ENCODE measurements at places on chromosomes 13 and 19.

DNA sequence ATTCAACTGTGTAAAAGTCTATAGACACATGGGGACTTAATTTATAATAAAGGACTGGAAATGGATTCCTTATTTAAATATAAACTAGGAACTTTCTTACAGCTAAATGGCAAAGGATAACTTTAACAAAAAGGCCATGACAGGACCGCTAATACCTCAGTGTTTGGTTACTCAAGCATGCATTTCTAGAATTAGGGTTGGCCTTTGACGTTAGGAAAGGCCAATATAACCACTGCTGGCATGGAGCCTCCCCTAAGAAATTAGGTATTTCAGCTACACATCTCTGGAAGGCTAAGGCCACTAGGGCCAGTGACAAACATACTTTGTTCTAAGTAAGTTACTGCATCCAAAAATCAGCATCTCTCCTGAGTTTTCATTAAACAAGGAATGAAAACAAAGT lies 9.3 kb downstream of the PEG3 start:
- DNase-seq, result no peak
- no peaks in the 10 kb centered on the region for H3K27me3 ChIP-seq
- H3K4me3 ChIP-seq, result no peak overlapping the region
- no peak overlapping the region for H3K27ac ChIP-seq

GRCh38 chr13:58446979-58447378 lies 815.4 kb downstream of the PCDH17 start:
- no peak overlapping the region for H3K4me3 ChIP-seq
- no peak for DNase-seq
- no peaks in the 10 kb centered on the region for H3K4me1 ChIP-seq
- H3K36me3 ChIP-seq, result no peaks in the 10 kb centered on the region
- no peaks in the 10 kb centered on the region for H3K27me3 ChIP-seq
- no peak overlapping the region for H3K27ac ChIP-seq

DNA sequence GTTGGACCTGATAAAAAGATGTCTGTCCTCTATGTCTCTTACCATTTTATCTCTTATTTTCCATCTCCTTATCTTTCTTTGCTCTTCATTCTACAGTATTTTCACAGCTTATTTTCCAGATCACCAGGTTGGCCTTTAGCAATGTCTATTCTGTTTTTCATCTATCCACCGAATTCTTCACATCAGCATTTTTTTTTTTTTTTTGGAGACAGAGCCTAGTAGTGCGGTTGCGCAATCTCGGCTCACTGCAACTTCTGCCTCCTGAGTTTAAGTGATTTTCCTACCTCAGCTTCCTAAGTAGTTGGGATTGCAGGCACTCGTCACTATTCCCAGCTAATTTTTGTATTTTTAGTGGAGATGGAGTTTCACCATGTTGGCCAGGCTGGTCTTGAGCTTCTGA lies 49.0 kb downstream of the DNAJC15 start:
- no peak overlapping the region for H3K27ac ChIP-seq
- peak; percentile 72 for DNase-seq
- no peak overlapping the region for H3K4me3 ChIP-seq
- H3K4me1 ChIP-seq, result peaks cover 13% of the 10 kb centered on the region
- H3K36me3 ChIP-seq, result peaks cover 24% of the 10 kb centered on the region

GRCh38 chr19:22052644-22053013 lies 345 bp downstream of the ZNF257 start:
- DNase-seq, result no peak
- peak overlapping the region; percentile 61 for H3K4me3 ChIP-seq
- no peaks in the 10 kb centered on the region for H3K4me1 ChIP-seq
- no peak overlapping the region for H3K27ac ChIP-seq

DNA sequence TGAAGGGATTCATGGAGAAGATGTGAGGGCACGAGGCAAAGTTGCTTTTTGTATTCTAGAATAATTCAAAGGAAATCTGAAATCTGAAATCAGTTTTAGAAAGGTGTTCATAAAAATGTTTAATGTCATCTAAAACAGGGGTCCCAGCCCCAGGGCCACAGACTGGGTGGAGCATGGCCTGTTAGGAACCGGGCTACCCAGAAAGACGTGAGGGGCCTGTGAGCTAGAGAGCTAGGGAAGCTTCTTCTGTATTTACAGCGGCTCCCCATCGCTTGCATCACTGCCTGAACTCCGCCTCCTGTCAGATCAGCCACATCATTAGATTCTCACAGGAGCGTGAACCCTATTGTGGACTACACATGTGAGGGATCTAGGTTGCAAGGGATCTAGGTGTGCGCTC lies 151.2 kb downstream of the USP12 start:
- H3K27me3 ChIP-seq, result no peaks in the 10 kb centered on the region
- H3K36me3 ChIP-seq, result no peaks in the 10 kb centered on the region
- H3K4me3 ChIP-seq, result no peak overlapping the region
- H3K4me1 ChIP-seq, result peaks cover 23% of the 10 kb centered on the region

GRCh38 chr13:29472332-29472961 lies 123.0 kb downstream of the SLC7A1 start:
- no peaks in the 10 kb centered on the region for H3K36me3 ChIP-seq
- H3K27ac ChIP-seq, result no peak overlapping the region
- no peaks in the 10 kb centered on the region for H3K27me3 ChIP-seq
- H3K4me3 ChIP-seq, result no peak overlapping the region
- DNase-seq, result no peak
- no peaks in the 10 kb centered on the region for H3K4me1 ChIP-seq

DNA sequence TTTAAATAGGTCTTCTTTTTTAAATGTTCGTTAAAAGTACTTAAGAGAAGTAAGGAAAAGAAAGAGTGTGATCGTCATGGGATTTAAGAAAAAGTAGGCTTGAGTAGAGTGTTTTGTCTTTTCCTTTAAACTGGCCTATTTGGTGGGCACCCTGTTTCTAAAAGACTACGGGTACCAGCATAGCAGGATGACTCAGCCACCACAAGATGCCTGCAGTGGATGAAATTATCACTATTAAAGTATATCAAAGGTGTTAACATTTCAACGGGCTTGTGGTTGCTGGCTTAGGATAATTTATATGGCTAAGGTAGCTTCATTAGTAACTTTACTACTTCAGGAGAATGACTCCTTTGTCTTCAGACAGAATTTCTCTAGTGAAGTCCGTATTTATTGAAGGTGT lies 112.6 kb downstream of the STARD13 start:
- DNase-seq, result no peak
- no peak overlapping the region for H3K4me3 ChIP-seq
- H3K27ac ChIP-seq, result no peak overlapping the region

- peaks cover 26% of the 10 kb centered on the region for H3K4me1 ChIP-seq
- peaks cover 43% of the 10 kb centered on the region for H3K36me3 ChIP-seq
- no peak overlapping the region for H3K27ac ChIP-seq
- H3K27me3 ChIP-seq, result no peaks in the 10 kb centered on the region
- no peak overlapping the region for H3K4me3 ChIP-seq
Measured at GRCh38 chr13:31159306-31159705, 2.4 kb downstream of the HSPH1 start.

DNA sequence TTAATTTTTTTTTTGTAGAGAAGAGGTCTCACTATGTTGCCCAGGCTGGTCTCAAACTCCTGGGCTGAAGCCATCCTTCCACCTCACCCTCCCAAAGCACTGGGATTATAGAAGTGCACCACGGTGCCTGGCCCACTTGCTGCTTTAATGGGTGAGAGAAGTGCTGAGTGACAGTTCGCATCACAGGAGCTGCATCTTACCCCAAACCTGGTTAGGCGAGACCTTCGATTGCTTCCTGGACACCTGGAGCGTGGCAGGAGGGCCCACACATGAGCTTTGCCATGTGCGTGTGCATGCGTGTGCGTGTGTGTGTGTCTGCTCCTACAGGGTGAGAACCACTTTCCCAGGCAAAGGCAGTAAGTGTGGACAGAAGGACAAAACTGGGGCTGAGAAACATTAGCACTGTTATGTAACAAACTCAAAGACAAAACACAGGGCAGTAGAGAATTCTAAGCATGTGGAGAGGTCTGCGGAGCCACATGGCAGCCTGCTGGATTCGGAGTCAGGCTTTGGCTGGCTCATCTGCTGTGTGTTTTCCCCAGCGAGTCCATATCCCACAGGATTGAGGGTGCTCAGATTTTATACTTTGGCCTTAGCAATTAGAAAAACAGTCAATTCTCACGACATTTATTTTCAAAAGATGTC lies 11.7 kb upstream of the MTIF3 start:
- H3K27ac ChIP-seq, result no peak overlapping the region
- no peaks in the 10 kb centered on the region for H3K27me3 ChIP-seq
- DNase-seq, result no peak
- no peak overlapping the region for H3K4me3 ChIP-seq
- no peaks in the 10 kb centered on the region for H3K36me3 ChIP-seq

GRCh38 chr19:18795540-18795939 lies 4.4 kb upstream of the COMP start:
- peaks cover 76% of the 10 kb centered on the region for H3K27me3 ChIP-seq
- H3K36me3 ChIP-seq, result no peaks in the 10 kb centered on the region
- no peak overlapping the region for H3K4me3 ChIP-seq
- no peak overlapping the region for H3K27ac ChIP-seq
- peaks cover 8% of the 10 kb centered on the region for H3K4me1 ChIP-seq

GRCh38 chr13:97327506-97328221 lies 105.5 kb downstream of the MBNL2 start:
- peaks cover 25% of the 10 kb centered on the region for H3K4me1 ChIP-seq
- H3K27ac ChIP-seq, result no peak overlapping the region
- H3K4me3 ChIP-seq, result no peak overlapping the region
- no peak for DNase-seq
- no peaks in the 10 kb centered on the region for H3K27me3 ChIP-seq
- no peaks in the 10 kb centered on the region for H3K36me3 ChIP-seq

GRCh38 chr13:46600943-46601311 lies 48.0 kb downstream of the LRCH1 start:
- H3K4me1 ChIP-seq, result peaks cover 84% of the 10 kb centered on the region
- H3K27me3 ChIP-seq, result no peaks in the 10 kb centered on the region
- no peaks in the 10 kb centered on the region for H3K36me3 ChIP-seq
- no peak for DNase-seq
- H3K4me3 ChIP-seq, result no peak overlapping the region

DNA sequence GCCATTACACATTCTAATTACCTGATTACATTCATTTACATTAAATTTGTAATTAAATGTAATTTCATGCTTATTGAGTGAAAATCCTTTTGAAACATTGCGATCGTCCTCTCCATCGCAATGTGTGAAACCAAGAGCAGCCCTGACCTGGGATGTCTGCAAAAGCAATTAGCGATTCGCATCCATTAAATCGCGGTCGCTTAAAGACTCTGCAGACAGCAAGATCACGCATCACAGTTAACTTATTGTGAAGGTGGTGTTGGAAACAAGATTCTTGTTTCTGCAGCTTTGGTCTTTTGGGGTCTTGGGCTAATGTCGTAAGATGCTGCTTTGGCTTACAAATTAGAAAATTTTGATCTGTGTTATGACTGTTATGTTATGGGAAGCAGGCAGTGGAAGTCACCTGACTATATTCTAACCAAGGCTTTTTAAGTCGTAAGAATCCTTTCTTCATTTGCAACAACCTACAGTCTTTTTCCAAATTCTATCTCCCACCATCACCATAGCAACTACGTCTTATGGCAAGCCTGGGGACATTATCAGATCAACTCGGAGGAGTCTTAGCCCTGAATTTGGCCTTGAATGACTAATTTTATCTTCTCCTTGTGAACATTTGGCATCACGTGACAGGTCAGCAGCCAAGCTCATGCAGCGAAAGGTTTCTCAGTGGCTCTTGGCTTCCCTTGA lies 142.8 kb upstream of the SOX1 start:
- DNase-seq, result no peak
- H3K4me1 ChIP-seq, result no peaks in the 10 kb centered on the region
- peaks cover 31% of the 10 kb centered on the region for H3K27me3 ChIP-seq
- H3K27ac ChIP-seq, result no peak overlapping the region
- no peak overlapping the region for H3K4me3 ChIP-seq

- DNase-seq, result no peak
- no peak overlapping the region for H3K27ac ChIP-seq
- H3K36me3 ChIP-seq, result no peaks in the 10 kb centered on the region
- no peak overlapping the region for H3K4me3 ChIP-seq
Measured at GRCh38 chr19:55766466-55766865, 2.5 kb upstream of the RFPL4AL1 start.

GRCh38 chr13:44155422-44156293 lies 218.0 kb upstream of the SERP2 start:
- peaks cover 23% of the 10 kb centered on the region for H3K4me1 ChIP-seq
- DNase-seq, result peak; percentile 56
- H3K27ac ChIP-seq, result peak overlapping the region; percentile 25
- peak overlapping the region; percentile 35 for H3K4me3 ChIP-seq

DNA sequence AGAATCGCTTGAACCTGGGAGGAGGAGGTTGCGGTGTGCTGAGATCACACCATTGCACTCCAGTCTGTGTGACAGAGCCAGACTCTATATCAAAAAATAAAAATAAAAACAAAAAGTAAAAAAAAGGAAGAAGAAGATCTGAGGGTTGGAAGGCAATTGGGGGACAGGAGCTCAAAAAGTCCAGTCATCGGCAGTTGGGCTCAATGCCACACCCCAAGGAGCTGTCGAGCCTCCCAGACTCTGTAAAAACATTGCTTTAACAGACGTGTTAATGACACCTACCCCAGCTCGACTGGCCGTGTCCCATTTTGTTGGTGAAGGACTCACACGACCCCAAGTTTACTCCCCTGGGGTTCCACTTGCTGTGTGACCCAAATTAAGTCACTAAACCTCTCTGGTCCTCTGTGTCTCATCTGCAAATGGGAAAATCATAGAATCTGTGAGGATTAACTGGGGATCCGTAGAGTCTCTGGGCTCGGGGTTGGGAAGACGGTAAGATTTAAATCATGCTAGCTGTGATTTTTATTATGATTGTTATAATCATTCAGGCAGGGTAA lies 7.0 kb downstream of the GNA15 start:
- no peaks in the 10 kb centered on the region for H3K36me3 ChIP-seq
- peaks cover 37% of the 10 kb centered on the region for H3K4me1 ChIP-seq
- no peaks in the 10 kb centered on the region for H3K27me3 ChIP-seq
- H3K27ac ChIP-seq, result peak overlapping the region; percentile 81

DNA sequence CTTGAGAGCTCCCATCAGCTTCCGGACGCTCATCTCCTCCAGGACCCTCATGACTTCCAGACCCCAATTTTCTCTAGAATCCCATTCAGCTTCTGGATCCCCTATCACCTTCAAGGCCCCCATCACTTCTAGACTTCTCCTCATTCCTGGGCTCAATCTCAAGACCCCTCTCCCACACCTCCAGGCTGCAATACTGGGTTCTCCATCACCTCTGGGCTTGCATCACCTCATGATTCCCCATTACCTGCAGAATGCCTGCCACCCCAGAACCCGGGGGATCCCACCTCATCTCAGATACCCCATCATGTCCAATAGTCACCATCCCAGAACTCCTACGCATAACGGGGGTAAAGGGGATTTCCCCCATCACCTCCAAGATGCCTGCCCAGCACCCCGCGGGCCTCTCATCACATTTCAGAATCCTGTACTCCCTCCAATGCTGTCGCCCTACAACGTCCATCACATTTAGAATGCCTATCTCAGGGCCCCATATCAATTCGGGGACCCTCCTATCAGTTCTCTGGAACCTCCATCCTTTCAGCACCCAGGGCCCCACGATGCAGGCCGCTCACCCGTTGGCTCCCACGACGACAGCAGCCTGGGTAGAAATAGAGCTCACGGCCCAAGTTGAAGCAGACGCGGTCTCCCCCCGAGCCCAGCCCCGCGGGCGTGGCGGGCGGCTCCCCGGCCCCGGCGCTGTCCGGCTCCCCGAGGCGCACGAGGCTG lies 738 bp downstream of the DMWD start:
- peaks cover 22% of the 10 kb centered on the region for H3K4me1 ChIP-seq
- H3K27ac ChIP-seq, result peak overlapping the region; percentile 77
- H3K27me3 ChIP-seq, result peaks cover 8% of the 10 kb centered on the region
- peak overlapping the region; percentile 71 for H3K4me3 ChIP-seq
- peaks cover 39% of the 10 kb centered on the region for H3K36me3 ChIP-seq

- H3K4me1 ChIP-seq, result peaks cover 30% of the 10 kb centered on the region
- H3K4me3 ChIP-seq, result peak overlapping the region; percentile 60
- no peaks in the 10 kb centered on the region for H3K27me3 ChIP-seq
- H3K36me3 ChIP-seq, result peaks cover 44% of the 10 kb centered on the region
- peak; percentile 75 for DNase-seq
Measured at GRCh38 chr19:49340069-49340864, 5.1 kb downstream of the CD37 start.
